AML-193 (cell line): ENCODE measurements at places on chromosomes 3 and 15.

GRCh38 chr3:128996726-128997125 lies 2.9 kb upstream of the CFAP92 start:
- no peak for DNase-seq

- DNase-seq, result no peak
Measured at GRCh38 chr3:187798126-187798525, 52.9 kb upstream of the BCL6 start.

GRCh38 chr3:41808152-41808551 lies 153.8 kb downstream of the ULK4 start:
- no peak for DNase-seq

DNA sequence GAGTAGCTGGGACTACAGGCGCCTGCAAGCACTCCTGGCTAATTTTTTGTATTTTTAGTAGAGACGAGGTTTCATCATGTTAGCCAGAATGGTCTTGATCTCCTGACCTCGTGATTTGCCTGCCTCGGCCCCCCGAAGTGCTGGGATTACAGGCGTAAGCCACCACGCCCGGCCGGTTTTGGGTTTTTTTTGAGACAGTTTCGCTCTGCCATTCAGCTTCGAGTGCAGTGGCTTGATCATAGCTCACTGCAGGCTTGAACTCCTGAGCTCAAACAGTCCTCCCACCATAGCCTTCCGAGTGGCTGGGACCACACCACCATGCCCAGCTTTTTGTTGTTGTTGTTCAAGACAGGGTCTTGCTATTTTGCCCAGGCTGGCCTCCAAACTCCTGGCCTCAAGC lies 16.0 kb upstream of the SCAP start:
- DNase-seq, result no peak

GRCh38 chr3:149010504-149010951 lies 19.2 kb downstream of the GYG1 start:
- DNase-seq, result no peak
